ENCODE measurements at places on chromosomes 7 and 10.

GRCh38 chr7:26513948-26514347 lies 222.3 kb downstream of the SNX10 start:
- no peak for DNase-seq

- DNase-seq, result peak; percentile 55
These were observed 16.9 kb upstream of the ZFAND2A start for GRCh38 chr7:1176891-1177373.

DNA sequence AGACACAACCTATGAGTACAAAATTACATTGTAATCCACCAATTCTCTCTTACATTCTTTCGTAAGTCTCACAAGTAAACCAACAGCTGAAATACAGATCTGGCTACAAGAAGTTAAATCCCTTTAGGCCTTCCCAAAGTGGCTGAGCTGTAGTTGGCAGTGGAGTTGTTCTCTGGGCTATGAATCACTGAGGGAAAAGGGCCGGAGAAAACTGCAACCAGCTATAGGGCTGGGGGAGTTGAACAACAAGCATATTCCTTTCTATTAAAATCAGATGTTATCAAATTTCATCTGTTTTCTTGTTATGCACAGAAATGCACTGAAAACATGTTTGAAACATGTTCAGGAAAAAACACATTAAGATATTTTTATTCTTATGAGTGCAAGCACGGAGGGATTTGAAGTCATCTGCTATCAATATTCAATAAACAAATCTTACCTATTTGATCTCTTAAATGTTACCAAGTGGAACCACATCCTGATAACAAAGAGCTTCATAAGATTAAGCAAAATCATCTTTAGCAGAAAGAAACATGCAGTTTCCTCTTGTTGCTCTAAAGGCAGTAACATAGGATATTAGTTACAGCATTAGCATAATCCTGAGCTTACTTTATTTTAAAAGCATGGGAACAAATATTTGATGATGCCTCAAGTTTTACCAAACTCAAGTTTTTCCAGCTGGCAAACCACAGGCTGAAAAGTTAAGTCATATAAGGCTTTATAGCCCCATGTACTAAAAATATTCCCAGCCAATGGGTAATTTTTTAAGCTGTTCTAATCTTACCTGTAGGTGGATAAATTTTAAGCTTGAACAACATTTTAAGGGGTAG lies 212.7 kb downstream of the TAX1BP1 start:
- no peak for DNase-seq

DNA sequence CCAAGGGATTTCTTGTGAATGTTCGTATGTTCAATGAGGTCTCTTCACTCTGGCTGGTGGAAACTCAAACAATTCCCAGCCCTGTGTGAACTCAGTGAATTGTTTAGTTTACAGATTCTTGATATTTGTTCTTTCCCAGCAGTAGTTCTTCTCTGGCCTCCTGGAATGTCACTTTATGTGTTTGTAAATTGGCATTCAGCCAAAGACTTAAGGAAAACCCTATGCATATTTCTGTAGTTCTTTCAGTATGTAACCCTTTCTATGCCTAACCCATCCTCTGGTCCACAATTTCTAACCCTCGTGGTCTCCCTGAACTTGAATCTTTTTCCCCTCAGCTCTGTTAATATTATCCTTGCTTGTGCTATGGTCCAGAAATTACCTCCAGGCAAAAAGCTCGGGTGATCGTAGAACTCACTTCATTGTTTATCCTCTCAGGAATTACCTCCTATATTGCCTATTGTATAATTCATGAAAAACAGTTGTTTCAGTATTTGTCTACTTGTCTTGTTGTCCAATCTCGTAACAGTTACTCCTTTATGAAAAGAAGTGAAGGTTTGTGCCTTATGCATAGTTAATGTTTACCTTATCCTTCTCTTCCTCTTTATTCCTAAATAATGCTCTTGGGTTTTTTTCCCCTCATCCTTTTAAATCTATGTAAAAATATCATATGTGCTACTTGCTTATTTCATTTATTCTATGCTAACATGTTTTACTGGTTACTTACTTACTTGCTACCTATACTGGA lies 23.7 kb upstream of the AGR3 start:
- peak; percentile 75 for DNase-seq

DNA sequence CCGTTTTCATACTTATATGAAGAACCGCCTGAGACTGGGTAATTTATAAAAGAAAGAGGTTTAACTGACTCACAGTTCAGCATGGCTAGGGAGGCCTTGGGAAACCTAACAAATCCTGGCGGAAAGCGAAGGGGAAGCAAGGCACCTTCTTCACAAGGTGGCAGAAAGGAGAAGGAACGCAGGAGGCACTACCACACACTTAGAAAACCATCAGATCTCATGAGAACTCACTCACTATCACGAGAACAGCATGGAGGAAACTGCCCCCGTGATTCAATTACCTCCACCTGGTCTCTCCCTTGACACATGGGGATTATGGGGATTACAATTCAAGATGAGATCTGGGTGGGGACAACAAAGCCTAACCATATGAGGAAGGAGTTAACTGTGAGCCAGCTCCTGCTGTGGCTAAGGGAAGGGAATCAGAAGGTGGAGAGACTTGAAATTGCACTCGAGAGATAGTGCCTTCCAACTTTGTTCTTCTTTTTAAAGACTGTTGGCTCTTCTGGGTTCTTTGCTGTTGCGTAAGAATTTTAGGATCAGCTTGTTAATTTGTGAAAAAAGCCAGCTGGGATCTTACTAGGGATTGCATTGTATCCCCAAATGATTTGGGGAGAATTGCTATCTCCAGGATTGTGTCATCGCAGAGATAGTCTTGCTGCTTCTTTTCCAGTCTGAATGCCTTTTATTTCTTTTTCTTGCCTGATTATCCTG lies 21.0 kb downstream of the OPTN start:
- no peak for DNase-seq
